Activated gamma-delta T cell treated with anti-CD3 and anti-CD28 coated beads, Interleukin-2, amount 50 U/mL, for 16 hours (primary cell): ENCODE measurements at places on chromosomes 2 and 18.

DNA sequence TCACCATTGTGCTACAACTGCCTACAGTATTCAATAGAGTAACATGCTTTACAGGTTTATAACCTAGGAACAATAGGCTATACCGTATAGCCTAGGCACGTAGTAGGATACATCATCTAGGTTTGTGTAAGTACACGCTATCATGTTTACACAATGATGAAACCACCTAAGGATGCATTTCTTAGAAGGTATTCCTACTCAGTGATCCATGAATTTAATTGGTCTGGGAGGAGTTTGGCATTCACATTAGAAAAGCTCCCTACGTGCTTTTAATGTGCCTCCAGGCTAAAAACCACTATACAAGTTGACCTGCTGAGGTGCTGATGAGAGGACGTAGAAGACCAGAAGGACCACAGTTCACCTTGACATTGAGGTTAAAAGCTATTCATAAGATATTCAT lies 154.5 kb upstream of the LRRTM1 start:
- no peak for DNase-seq

DNA sequence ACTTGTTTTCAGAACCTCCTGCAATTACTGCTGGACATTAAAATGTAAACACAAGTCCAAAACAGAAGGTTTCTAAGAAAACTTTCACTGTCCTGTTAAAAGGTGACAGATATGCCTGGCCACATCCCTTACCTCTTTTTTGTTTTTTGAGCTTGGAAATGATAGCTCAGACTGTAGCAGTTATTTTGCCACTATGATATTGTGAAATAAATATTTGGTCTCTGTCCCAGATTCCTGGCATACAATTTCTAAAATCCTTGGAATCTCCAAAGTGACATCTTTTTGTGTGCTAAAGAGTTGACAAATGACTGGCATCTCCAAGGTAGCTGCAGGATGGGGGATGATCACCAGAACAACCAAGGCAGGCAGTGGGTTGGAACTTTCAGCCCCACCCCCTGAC lies 16.8 kb downstream of the TPGS2 start:
- DNase-seq: no peak

GRCh38 chr2:231361701-231362554 lies 33.6 kb upstream of the B3GNT7 start:
- no peak for DNase-seq

DNA sequence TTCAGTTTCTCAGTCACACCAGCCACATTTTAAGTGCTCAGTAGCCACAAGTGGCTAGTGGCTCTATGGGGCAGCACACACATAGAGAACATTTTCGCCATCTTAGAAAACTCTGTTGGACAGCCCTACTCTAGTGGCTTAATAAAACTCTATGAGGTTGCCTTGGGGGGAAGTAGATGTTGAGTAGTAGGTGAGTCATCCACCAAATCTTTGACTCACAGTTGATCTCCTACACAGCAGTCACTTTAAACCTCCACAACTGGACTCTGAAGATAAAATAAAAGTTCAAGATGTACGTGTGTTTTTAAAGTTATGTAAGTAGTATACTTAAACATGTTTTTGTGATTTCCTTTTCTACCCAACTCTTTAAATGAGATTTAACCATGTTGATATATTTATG lies 379.0 kb downstream of the SETBP1 start:
- no peak for DNase-seq

DNA sequence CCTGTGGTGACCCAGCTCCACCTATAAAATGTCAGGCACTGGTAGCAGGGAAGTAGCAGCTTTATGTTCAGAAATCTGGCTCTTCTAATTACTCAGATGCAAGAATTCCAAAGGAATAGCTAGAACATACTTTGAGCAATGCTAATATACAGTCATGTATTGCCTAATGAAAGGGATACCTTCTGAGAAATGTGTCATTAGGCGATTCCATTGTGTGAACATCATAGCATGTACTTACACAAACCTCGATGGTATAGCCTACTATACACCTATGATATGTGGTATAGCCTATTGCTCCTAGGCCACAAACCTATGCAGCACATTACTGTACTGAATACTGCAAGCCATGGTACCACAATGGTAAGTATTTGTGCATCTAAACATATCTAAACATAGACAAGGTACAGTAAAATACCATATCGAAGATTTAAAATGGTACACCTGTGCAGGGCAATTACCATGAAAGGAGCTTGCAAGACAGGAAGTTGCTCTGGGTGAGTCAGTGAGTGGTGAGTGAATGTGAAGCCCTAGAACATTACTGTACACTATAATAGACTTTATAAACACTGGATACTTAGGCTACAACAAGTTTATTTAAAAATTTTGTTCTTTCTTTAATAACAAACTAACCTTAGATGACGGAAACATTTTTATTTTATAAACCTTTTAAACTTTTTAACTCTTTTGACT lies 50.3 kb upstream of the ETAA1 start:
- DNase-seq: no peak
